MCF 10A (cell line): ENCODE measurements at places on chromosomes 4 and X. TPM values are rescaled to one million over a fixed set of nuclear protein-coding genes. Genes with fewer than 3 reads are reported as not detected.

USP17L19 gene
- not detected in 2 replicates for total RNA-seq

SPIN4 gene
- 4.6 and 6.9 TPM in 2 replicates for total RNA-seq

S100G gene
- not detected in 2 replicates for total RNA-seq

CEP44 gene
- total RNA-seq: 15.3 and 16.9 TPM in 2 replicates

TXK gene
- not detected in 2 replicates for total RNA-seq

PABPC4L gene
- total RNA-seq: 0.25 and 0.28 TPM in 2 replicates

RELL1 gene
- 28.6 and 34.0 TPM in 2 replicates for total RNA-seq

ADAMTS3 gene
- total RNA-seq: 0.25 and 0.58 TPM in 2 replicates

PF4V1 gene
- not detected in 2 replicates for total RNA-seq

GC gene
- not detected in 2 replicates for total RNA-seq

GJB1 gene
- total RNA-seq: not detected in 2 replicates

HNRNPDL gene
- total RNA-seq: 159 and 222 TPM in 2 replicates

GUCY1A1 gene
- total RNA-seq: 0.34 TPM in 1 of 2 replicates, not detected in the other

USP53 gene
- total RNA-seq: 47.4 and 68.0 TPM in 2 replicates

SLITRK2 gene
- not detected in 2 replicates for total RNA-seq

HMX1 gene
- not detected in 2 replicates for total RNA-seq

CDS1 gene
- 10.3 and 11.5 TPM in 2 replicates for total RNA-seq

C1QTNF7 gene
- not detected in 2 replicates for total RNA-seq

S100P gene
- 55.6 and 97.6 TPM in 2 replicates for total RNA-seq

PORCN gene
- total RNA-seq: 29.2 and 39.0 TPM in 2 replicates

MSMO1 gene
- 80.4 and 94.9 TPM in 2 replicates for total RNA-seq

BRCC3 gene
- total RNA-seq: 21.1 and 22.9 TPM in 2 replicates

ARHGAP10 gene
- 22.4 and 24.6 TPM in 2 replicates for total RNA-seq
